ENCODE measurements at places on chromosomes 2 and 18.
A peak's percentile ranks its signal among the peaks of the same experiment; 100 is the strongest.

DNA sequence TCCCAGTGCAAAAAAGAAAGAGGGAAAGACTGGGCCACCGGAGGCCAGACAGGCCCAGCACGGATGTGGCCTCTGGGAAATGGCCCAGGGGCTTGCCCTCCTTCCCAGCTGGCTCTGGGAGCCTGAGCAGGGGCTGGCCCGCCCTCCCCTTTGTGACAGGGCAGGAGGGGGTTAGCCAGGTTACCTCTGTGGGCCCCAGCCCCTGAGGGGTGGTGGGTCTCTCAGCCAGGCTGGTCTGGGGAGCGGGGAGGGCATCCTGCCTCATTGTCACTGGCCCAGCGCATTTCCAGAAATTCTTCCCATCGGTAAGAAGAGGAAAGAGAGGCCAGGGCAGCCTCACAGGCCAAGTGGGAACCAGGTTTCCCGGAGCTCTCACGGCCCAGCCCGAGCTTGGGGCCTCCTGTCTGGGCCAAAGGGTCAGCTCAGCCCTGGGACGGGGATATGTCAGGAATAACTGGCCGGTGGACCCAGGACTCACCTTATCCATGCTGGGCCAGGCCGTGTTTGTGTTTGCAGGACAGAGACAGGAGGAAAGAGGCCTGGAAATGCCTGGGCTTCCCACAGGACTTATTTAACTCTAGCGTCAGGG is 182.2 kb downstream of the ZFP36L2 start:
- no peak for DNase-seq

- no peak for DNase-seq
These were observed 72.2 kb downstream of the ACVR1 start for GRCh38 chr2:157803952-157804351.

DNA sequence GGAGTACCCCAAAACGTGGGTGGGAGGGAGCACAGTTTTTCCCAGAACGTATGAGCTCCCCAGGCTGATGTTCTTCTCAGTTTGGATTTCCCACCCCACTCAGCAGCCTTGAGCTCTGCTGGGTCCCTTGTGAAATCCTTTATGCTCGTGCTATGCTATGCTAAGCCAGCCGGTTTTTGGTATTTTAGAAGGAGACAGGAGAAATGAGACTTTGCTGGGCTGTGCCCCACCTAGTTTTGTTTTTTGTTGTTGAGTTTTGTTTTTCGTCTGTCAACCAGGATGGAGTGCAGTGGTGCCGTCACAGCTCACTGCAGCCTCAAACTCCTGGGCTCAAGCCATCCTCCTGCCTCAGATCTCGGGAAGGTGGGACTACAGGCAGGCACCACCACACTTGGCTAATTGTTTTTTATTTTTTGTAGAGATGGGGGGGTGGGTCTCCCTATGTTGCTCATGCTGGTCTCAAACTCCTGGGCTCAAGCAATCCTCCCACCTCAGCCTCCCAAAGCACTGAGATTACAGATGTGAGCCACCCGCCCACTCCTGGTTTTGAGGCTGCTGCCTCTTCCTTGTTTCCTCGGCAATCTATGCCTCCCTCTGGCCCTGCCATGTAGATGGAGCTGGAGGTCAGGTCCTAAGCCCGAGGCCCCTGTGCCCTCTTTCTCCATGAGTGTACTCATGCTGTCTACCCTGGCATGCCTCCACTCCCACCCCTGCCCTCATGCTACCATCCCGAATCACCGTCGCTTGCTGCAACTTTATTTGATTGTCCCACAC is 17.5 kb upstream of the MGAT4A start:
- no peak for DNase-seq

DNA sequence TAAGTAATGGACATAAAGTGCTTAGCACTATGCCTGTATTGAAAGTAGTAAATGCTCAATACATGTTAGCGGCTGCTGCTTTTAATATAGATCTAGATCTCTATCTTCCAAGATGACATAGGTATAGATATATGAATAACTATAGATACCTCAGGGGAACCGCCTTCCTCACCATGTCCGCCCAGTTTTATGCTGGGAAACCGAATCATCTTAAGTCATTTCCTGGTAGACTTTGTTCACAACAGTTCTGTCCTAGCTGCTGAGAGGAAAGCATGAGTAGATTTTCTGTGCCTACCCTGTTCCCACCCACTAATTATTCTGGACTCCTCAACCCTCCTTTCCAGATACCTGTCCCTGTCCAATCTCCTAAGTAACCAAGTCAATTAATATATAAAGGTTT is 21.6 kb upstream of the ITM2C start:
- no peak for DNase-seq

DNA sequence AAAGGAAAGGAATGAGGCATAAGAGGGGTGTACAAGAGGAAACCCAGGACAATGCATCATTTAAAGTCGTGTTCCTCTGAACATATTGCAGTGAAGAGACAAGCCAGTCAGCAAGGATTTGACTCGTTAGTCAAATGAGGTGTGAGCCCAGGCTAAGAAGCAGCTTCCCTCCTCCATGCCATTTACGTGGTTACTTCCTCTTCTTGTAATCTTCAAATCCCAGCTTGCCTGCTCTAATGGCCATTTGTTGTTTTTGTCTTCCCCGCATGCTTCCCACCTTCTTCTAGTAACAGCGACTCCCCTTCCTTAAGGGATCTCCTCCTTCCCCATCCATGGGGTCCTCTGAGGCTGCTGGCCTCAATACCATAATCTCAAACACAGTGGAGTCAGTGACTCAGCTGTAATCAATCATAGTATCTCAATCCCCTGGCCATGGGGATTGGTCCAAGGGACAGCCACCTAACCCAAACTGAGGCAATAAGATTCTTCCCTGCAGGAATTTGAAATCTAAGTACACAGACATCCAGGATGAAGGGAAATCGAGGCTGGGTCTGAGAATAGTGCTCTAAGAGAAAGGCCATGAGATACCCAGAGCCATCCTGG is 37.6 kb downstream of the SLC14A1 start:
- DNase-seq: no peak

GRCh38 chr2:20169796-20170703 is 54.9 kb downstream of the SDC1 start:
- no peak for DNase-seq

- no peak for DNase-seq
These were observed 324.3 kb upstream of the MEIS1 start for GRCh38 chr2:66110608-66111007.

- peak; percentile 38 for DNase-seq
These were observed 314.8 kb downstream of the MBD2 start for GRCh38 chr18:53909668-53910067.

DNA sequence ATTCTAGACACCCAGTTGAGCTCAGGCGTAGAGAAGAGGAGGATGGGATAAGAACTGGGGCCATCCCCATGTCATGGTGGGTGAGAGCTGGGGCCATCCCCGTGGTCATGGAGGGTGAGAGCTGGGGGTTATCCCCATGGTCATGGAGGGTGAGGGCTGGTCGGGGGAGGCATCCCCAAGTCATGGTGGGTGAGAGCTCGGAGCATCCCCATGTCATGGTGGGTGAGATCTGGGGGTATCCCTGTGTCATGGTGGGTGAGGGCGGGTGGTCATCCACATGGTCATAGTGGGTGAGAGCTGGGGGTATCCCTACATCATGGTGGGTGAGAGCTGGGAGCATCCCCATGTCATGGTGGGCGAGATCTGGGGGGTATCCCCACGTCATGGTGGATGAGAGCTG is 52.5 kb downstream of the IL1RL2 start:
- no peak for DNase-seq

DNA sequence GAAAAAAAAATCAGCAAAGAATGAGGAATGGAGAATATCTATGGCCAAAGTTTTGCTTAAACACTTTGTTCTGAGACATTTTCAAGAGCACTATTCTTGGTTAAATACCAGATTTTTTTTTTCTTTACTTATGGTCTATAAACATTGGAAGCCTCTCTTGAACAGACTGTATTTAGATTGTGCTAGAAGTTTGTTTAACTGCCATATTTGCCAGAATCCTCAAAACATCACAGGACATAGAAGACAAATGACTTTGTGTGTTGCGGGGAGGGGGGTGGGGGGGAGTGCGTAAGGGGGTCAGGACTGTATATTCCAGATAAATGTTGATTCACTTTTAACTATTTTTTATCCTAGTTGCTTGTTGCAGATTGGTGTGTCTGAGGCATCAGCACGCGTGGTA is 262.0 kb downstream of the MEIS1 start:
- DNase-seq: no peak

DNA sequence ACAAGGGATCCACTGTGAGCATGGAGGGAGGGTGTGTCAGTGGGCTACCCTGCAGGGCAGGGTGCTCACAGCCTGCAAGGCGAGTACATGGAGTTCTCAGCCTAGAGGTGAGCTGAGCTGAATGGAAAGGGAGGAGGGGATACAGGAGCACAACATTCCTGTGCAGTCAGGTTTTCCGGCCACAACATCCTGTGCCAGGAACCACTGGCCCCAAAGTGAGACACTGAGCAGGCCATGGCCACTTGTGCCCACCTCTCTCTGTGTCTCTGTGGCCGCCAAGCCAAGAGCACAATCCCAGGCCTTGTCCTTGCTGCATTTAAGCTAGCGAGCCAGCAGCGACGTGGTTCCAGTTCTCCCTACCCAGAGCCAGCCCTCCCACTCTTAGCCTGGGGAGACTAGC is 6.1 kb downstream of the DOK1 start:
- DNase-seq: peak; percentile 10

All from EH (cell line).